K562 (cell line): ENCODE measurements at places on chromosomes 6 and 20.

DNA sequence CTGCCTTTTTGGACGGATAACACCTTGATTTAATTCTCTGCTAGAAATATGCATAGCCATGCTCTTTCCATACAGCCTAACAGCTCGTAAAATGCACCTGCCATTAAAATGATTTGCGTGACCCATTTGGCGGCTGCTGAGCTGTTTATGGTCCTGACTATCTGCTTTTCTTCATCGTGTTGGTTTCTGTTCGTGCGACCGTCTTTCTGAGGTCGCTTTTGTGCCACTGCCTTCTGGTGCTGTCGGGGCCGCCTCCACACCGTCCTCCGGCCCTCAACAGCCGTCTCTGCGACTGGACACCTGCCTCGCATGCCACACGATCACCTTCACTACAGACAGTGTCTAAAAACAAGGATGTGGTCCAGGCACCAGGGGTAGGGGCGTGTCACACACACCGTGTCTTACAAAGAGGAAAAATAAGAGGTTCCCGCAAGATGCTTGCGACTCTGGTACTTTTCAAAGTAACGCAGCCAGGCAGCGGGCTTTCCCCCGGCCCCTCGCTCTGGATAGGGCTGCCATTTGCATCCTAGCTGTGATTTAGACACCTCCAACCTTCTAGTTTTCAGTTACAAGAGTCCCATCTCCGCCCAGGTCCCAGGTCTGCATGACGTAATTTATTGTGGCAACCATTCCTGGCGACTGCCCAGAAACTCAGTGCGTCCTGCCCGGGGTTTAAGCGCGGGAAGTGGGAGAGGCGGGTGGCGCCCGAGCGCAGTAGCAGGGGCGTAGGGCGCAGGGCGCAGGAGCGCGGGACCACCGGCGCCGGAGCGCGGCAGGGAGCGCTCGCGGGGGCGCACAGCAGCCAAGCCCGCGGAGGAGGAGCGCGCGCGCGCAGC is at the start of gene STMND1:
TSS of gene STMND1 (plus strand) at position 629 of the 836 bp plus-strand sequence. CDS start 208 bp downstream, outside the sequence.
- H3K36me3 ChIP-seq = no peaks in the 10 kb centered on the region
- H3K27me3 ChIP-seq = peaks cover 17% of the 10 kb centered on the region
- 0 out of 2 replicates have a peak, but pooled peaks cover 3% of the 10 kb centered on the region for H3K4me1 ChIP-seq
- no peak within 1 kb of the TSS for H3K27ac ChIP-seq

DNA sequence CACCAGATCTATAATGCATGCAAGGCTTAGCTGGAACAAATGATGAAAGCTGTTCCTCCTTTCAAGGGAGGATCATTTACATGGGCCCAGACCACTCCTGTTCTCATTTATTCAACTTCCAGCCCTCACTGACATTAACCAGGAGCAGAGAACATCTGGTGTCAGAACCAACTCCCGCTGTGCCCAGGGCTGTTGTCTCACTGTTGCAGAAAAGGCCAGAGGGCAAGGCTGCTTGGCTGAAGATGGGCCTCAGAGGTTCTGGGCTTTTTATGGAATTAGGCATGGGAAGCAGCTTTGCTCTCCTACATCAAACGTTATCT is 164.2 kb downstream of the GMPR start:
- H3K36me3 ChIP-seq = no peaks in the 10 kb centered on the region
- H3K4me1 ChIP-seq = no peaks in the 10 kb centered on the region

GRCh38 chr6:111989743-111990142 is 64.2 kb upstream of the CCN6 start:
- DNase-seq = no peak
- no peaks in the 10 kb centered on the region for H3K36me3 ChIP-seq
- no peaks in the 10 kb centered on the region for H3K4me1 ChIP-seq
- H3K4me3 ChIP-seq = no peak overlapping the region

GRCh38 chr6:158242071-158242606 is 70.1 kb upstream of the TULP4 start:
- H3K36me3 ChIP-seq = peaks cover 11% of the 10 kb centered on the region; the same call in 2 of the 3 replicates
- DNase-seq = no peak
- peak overlapping the region; percentile 68 for H3K27ac ChIP-seq
- H3K27me3 ChIP-seq = no peaks in the 10 kb centered on the region

- peaks cover 41% of the 10 kb centered on the region for H3K27me3 ChIP-seq
- DNase-seq = no peak
- no peak overlapping the region for H3K4me3 ChIP-seq
Observed at GRCh38 chr6:32937230-32937633, 3.6 kb downstream of the HLA-DMB start.

DNA sequence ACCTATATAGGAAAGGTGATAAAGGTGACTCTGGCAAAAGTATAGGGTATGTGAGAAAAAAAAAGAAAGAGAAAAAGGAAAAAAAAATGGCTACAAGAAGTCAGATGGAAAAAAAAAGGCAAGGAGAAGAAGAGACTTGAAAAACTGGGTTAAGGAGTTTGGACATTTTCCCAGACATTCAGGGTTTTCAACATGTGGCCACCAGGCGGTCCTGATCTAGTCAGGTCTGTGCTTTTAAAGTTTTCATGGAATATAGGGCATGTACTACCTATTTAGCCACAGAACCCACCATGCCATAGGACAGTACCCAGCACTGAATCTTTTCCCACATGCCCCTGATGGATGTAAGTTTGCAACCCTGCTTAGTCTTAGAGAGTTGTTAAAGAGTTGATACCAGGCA is 433.7 kb downstream of the MAFB start:
- no peak overlapping the region for H3K4me3 ChIP-seq
- H3K4me1 ChIP-seq = no peaks in the 10 kb centered on the region

- H3K27ac ChIP-seq = no peak overlapping the region
- H3K4me1 ChIP-seq = no peaks in the 10 kb centered on the region
- no peaks in the 10 kb centered on the region; the same call in 1 of the 2 replicates for H3K27me3 ChIP-seq
- H3K4me3 ChIP-seq = no peak overlapping the region
- H3K36me3 ChIP-seq = no peaks in the 10 kb centered on the region
Observed at GRCh38 chr6:137036566-137037300, 8.0 kb downstream of the IL20RA start.

GRCh38 chr6:157104803-157105202 is 218.5 kb downstream of the TMEM242 start:
- no peak for DNase-seq
- no peak overlapping the region for H3K4me3 ChIP-seq
- peaks cover 4% of the 10 kb centered on the region; the same call in 1 of the 3 replicates for H3K36me3 ChIP-seq
- H3K4me1 ChIP-seq = no peaks in the 10 kb centered on the region; the same call in 1 of the 2 replicates
- no peaks in the 10 kb centered on the region for H3K27me3 ChIP-seq
- no peak overlapping the region for H3K27ac ChIP-seq

GRCh38 chr6:160987265-160987664 is 4.3 kb upstream of the MAP3K4 start:
- H3K4me3 ChIP-seq = no peak overlapping the region
- no peak overlapping the region for H3K27ac ChIP-seq
- DNase-seq = no peak
- H3K27me3 ChIP-seq = no peaks in the 10 kb centered on the region

DNA sequence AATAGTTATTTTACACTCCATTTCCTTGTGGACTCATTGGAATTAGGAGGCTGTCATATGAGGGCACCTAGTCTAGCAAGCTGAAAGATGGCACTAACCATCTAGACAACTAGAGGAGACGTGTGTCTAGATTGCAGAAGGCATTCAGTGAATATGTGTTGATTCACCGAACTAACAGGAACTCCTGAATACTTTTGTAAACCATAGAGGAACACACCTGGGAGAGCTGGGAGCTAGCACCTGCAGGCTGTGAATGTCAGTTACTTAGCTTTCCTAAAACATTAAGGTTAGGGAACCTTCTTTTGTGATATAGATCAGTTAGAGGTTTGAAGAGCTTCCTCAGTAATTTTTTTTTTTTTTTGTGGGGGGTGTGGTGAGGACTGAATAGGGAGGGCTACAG is 7.7 kb downstream of the OPN5 start:
- H3K27ac ChIP-seq = no peak overlapping the region
- no peaks in the 10 kb centered on the region for H3K27me3 ChIP-seq
- H3K4me1 ChIP-seq = no peaks in the 10 kb centered on the region
- no peak for DNase-seq
- no peak overlapping the region for H3K4me3 ChIP-seq

GRCh38 chr6:53641348-53641747 is 24.2 kb downstream of the KLHL31 start:
- no peak for DNase-seq
- no peaks in the 10 kb centered on the region for H3K36me3 ChIP-seq
- no peak overlapping the region for H3K4me3 ChIP-seq
- H3K4me1 ChIP-seq = no peaks in the 10 kb centered on the region
- H3K27ac ChIP-seq = no peak overlapping the region

DNA sequence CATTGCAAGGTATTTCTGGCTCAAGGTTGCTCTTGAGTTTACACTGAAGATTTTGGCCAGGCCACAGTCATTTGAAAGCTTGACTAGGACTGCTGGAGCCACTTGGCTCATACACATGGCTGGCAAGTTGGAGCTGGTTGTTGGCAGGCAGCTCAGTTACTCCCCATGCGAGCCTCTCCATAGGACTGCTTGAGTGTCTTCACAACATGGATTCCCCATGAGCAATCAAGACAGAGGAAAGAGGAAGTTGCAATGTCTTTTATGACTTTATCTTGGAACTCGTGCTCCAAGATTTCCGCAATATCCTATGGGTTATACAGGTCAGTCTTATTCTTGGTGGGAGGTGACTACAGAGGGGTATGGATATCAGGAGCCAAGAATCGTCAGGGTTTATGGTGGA is 1.4 kb upstream of the MANBAL start:
- DNase-seq = no peak
- peaks cover 17% of the 10 kb centered on the region for H3K4me1 ChIP-seq
- H3K27me3 ChIP-seq = no peaks in the 10 kb centered on the region

DNA sequence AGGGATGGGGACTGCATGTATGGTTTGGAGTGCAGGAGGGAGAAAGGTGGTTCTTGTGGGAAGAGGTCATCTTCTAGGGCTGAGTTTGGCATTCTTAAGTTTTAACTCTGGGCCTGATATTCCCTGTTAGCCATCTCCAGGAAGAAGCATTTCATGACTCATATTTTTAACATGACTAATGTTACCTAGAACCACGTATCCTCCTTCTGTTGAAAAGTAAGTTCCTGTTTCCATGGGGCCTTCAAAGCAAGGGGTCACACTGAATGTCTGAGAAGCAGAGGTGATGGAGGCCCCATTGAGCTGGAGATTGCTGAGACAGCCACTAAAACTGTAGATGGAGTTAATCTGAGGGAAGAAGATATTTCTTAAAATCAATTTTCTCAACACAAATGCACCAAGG is 30.2 kb downstream of the FAM229B start:
- no peaks in the 10 kb centered on the region; the same call in 1 of the 2 replicates for H3K27me3 ChIP-seq
- H3K27ac ChIP-seq = no peak overlapping the region
- peak; percentile 22 for DNase-seq

DNA sequence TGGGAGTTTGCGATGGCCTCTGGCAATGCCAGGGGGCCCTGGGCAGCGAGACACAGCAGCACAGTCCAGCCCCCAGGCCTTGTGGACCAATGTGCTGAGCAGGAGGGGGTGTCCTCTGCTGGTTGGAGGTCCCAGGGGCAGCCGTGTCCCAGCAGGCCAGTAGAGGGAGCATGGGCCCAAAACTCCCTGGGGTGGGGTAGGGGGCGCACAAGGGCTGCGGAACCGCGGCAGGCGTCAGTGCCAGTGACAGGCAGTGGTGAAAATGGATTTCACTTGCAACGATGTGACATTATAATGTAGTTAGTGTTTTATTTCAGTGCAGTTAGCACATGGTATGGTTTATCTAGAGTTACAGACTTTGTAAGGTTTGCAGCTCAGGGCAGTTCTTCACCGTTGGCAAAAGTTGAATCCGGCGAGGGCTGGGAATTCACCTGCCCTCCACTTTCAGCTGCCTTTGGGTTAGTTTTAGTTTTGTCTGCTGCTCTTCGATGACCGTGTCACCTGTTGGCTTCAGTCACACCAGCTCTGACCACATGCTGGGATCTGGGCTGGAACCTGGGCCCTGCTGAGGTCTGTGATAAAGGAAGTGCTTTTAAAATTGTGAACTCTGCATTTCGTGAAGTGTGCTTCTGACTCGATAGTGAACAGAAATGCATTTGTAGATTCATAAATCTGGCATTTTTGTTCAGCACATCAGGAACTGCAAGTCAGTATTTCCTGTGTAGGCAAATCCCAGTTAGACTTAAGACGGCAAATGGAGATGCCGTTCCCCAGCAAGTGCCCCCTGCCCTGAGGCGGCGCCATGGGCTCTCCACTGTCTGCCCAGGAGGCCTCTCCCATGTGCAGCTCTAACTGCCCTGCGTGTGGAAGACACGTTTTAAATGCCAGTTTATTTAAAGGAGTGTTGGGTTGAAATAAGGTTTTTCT is 46.8 kb downstream of the PYGB start:
- H3K4me3 ChIP-seq = no peak overlapping the region
- no peaks in the 10 kb centered on the region for H3K27me3 ChIP-seq
- no peaks in the 10 kb centered on the region; the same call in 2 of the 3 replicates for H3K36me3 ChIP-seq
- DNase-seq = peak; percentile 80

DNA sequence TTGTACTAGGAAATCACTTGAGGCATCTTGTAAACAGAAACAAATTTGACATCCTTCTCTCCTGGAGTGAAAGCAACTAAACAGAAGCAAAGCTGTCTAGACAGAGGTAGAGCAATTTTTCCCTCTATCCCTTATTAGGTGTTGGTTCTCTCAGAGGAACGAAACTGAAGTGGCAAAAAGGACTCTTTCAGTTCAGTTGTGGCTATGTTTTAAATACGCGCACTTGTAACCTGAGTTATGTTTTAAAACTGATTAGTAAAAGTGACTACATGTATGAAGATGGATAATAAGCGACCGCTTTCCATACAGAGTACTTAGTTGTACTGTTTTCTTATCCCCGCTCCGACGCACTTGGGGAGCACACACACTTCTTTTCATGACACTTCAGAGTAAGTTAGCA is 551.0 kb downstream of the PHF3 start:
- no peaks in the 10 kb centered on the region for H3K27me3 ChIP-seq
- DNase-seq = no peak
- H3K4me1 ChIP-seq = no peaks in the 10 kb centered on the region
- H3K36me3 ChIP-seq = no peaks in the 10 kb centered on the region
- H3K27ac ChIP-seq = no peak overlapping the region
- H3K4me3 ChIP-seq = no peak overlapping the region

DNA sequence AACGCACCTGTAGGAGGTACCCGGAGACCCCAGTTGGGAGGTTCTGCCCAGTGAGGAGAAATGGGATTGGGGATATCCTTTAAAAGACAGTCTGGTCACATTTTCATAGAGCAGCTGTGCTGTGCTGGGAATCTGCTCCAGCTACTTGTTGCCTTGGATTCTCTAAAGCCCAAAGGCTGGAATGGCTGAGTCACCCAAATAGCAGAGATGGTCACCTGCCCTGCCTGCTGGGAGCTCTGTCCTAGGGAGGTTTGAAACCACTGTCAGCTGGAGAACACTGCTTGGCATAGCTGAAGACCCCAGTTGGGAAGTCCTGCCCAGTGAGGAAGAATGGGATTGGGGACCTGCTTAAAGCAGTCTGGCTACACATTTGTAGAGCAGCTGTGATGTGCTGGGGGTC is 34.8 kb upstream of the TFB1M start:
- no peaks in the 10 kb centered on the region for H3K27me3 ChIP-seq
- no peak overlapping the region for H3K27ac ChIP-seq
- H3K36me3 ChIP-seq = no peaks in the 10 kb centered on the region

DNA sequence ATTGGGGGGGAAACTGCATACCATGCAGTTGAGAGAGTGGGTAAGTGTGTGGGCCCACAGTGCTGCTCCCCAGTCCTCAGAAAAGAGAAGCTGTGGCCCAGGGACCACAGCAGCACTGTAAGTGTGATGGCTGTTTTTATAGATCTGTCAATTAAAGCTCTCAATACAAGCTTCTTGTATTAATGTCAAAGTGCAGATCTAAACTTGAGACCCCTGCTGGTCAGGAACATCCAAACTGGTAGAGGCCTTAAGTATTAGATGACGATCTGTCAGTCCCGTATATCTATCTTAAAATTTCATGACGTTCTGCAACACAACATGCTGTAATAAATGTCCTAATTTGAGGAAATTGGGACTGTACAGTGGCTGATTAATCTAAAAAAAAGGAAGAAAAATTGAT is 74.8 kb downstream of the TULP4 start:
- no peaks in the 10 kb centered on the region for H3K27me3 ChIP-seq
- no peak overlapping the region for H3K27ac ChIP-seq
- H3K4me3 ChIP-seq = no peak overlapping the region
- no peaks in the 10 kb centered on the region for H3K4me1 ChIP-seq
- no peak for DNase-seq
